ENCODE measurements at places on chromosomes 7 and 10.

- no peak for DNase-seq
These were observed 368.8 kb downstream of the PRPF18 start for GRCh38 chr10:13955409-13956068.

DNA sequence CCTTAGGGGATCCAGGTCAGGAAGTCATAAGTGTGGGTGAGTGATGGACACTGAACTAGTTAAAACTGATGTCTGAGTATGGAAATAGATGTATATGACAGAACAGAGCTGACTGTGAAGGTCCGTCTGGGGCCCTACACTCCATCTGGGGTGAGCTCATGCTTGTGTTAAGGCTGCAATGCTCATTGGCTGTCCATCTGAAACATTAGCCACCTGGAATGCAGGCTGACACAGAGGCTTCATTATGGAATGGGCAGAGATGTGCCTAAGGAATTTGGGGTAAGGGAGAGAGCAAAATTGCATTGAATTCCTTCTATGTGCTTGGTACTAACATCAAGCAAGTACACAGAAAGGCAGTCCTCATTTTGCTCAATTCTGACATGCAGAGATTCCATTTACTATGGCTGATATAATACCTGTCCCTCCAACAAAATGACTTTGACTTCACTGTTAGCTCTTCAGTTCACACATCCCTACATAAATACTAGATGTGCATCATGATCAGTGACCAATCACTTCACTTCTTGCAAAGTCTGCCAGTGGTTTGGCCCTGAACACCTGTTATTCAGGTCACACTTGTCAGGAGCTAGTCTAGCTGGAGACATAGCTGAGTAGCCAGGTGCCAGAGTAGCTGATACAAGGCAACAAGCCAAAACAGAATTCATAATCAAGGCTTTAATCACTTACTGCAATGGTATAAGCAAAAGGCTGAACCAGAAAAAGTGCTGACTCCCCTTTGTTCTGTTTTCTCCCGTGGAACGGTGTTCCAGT, 128.9 kb upstream of the VWC2 start:
- no peak for DNase-seq

GRCh38 chr7:1300206-1300605, 67.5 kb downstream of the UNCX start:
- no peak for DNase-seq

DNA sequence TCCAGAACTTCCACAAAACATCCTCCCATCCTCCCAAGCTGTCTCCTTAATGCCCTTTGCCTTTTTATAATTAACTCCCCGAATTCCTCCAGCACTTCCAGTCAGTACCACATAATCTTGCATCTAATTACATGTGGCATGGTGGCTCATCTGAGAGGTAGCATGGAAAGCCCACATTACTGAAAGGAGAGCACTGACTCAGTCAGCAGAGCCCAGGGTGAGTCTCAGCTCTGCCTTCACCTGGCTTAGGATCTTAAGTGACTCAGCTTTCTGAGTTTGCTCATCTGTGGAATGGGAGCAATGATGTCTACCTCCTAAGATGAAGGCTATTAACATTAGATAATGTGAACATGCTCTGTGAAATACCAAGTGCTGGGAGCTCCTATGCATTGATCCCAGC, 433.9 kb downstream of the SORCS3 start:
- no peak for DNase-seq

GRCh38 chr7:43006008-43006407, 73.8 kb downstream of the MRPL32 start:
- no peak for DNase-seq

- DNase-seq = no peak
These were observed 58.5 kb downstream of the LGI1 start for GRCh38 chr10:93816123-93816747.

- DNase-seq = no peak
These were observed 72.7 kb downstream of the TCERG1L start for GRCh38 chr10:131238669-131239280.

DNA sequence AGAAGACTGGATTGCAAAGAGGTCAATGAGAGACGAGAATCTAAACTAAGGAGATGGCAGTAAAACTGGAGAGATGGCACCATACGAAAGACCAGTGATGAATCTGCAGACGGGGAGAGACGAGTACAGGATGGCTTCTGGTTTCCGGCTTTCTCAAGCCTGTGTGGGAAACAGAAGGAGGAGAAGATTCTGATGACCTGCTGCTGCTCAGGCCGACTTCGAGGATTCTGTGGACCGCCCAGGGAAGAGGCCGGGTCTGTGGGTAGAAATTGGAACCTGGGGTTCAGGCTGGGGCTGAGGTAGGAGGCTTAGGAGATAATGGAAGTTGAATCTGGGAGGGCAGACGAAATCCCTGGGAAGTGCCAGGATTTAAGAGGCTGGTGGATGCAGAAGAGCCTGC, 48.6 kb downstream of the PARP12 start:
- no peak for DNase-seq

DNA sequence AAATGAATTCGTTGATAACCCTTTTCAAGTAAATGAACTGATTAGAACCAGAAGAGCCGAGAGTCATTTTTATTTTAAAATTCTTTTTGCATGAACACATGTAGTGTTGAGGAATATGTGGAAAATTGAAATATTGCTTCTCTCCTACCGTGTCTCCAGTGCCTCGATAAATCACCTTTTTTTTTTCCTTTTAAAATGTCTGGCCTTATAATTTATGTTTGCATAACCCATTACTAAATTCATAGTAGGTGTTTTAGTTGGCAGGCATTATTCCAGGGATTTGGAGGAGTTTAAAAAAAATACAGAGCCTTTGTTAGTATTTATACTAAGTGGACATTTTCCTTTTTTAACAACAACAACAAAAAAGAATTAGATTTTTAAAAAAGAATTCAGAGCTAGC, 115.6 kb downstream of the CUX1 start:
- no peak for DNase-seq

DNA sequence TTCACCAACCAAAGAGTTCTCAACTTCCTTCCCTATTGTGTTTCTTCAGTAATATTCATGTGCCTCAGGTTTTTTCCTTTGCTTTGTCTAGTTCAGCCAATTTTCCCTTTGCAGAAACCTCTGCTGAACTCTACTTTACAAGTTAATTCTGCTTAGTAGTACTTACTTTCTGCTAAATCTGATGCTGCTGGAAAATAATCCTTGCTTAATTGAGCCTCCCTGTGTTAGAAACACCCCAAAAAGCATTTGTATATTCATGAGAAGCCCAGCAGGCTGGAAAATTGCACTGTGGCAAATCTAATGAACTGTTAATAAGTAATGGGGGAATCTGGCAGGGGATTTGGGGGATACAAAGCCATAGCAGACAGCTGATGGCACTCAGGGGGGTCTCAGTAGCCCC, 78.5 kb downstream of the CDCA7L start:
- no peak for DNase-seq

DNA sequence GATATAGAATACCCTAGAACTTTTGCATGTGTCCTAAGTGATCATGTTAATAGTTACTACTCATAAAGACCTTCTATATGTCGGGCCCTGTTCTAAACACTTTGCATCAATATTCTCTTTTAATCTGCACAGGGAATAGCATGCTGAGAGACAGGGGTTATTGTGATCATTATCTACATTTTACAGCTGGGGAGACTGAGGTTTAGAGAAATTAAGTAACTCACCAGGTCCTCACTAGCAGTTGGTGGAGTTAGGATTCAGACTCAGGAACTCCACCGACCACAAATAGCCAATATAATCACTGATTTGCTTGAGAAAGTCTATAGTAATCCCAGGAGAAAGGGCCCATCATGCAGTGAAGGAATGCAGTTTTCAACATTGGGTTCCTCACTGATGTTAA, 111.2 kb upstream of the ADO start:
- no peak for DNase-seq

GRCh38 chr7:51356849-51357516, 40.4 kb upstream of the COBL start:
- DNase-seq = no peak

GRCh38 chr10:34580643-34581042, 234.5 kb downstream of the PARD3 start:
- DNase-seq = no peak

- no peak for DNase-seq
These were observed 45.6 kb downstream of the VIPR2 start for GRCh38 chr7:159098811-159099655.

DNA sequence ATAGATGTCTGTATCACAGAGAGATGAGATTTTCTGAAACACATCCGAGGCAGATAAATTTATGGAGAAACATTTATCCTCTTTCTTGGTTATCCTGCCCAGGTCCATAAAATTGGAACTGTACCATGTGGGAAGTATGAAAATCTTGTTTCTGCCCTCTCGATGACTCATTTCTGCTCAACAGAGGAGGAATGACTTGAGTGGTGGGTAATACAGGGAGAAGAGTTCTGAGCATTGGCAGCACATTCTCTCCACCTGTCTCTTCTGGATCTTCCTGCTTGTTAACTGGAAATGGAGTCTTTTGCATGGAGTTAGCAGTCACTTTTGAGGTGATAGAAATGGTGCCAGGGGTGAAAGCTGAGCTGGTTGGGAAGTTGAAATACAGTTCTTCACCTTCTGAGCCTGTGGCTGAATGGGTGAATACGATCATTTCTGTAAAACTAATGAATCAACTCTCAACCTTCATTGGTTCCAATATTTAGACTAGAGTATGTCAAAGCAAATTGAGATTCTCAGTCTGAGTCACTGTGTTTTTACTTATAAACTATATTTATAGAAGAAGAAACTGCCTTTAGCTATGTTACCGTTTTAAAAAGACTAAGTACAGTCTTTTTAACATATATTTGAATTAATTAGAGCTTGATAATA, 945.5 kb downstream of the SORCS3 start:
- no peak for DNase-seq

- DNase-seq = no peak
These were observed 25.9 kb upstream of the AKR1C1 start for GRCh38 chr10:4937346-4937745.

GRCh38 chr7:116195451-116195850, 14.9 kb upstream of the TES start:
- DNase-seq = no peak

DNA sequence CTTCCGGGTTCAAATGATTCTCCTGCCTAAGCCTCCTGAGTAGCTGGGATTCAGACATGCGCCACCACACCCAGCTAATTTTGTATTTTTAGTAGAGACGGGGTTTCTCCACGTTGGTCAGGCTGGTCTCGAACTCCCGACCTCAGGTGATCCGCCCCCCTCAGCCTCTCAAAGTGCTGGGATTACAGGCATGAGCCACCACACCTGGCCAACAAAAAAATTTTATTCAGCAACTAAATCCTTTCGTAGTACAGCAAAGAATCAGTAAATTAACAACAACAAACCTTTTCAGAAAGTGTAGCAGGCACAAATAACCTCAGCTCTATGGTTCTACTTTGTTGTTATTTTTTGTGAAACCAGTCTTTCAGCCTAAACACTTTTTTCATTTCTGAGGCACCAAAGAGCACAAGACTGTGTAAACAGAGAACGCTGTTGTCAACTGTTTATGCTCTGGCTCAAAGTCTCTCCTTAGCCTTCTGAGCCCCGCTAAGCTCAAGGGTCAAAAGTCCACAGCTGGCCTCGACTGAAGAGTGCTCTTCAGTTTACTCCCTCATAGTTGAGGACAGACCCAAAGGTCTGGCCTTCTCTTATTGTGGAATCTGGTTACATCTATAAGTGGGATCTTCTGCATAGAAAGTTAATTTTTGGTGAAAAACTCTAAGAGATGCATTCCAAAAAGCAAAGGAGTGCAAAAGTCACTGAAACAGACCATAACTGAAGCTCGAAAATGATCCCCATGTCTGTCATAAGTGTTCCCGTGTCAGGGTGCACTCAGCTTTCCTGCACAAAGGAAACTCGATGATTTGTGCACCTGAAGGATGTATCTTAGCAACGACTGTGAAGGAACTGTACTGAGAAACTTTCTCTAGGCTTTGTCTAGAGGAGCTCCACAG, 24.6 kb upstream of the DDX50 start:
- no peak for DNase-seq

Measured in activated T-cell treated with anti-CD3 and anti-CD28 coated beads for 4 hours (primary cell).